Activated naive CD4-positive, alpha-beta T cell treated with anti-CD3 and anti-CD28 coated beads, Interleukin-2, amount 50 U/mL, for 16 hours (primary cell): ENCODE measurements at places on chromosomes 13 and 19.

DNA sequence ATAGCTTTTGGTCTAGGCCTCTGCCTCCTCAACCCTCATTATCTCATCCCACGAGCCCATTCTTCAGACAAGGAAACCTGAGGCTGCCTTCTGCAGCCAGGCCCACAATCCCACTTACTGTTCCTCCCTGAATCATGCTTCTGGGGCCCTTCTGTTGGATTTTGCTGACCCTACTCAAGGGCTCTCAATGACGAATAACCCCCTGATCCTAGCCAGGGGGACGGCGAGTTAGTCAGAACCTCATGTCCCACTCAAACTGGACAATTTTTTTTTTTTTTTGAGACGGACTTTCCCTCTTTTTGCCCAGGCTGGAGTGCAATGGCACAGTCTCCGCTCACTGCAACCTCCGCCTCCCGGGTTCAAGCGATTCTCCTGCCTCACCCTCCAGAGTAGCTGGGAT, 2.0 kb downstream of the CGB3 start:
- DNase-seq = no peak

- no peak for DNase-seq
These were observed 73.5 kb upstream of the PCDH17 start for GRCh38 chr13:57558051-57558467.

- no peak for DNase-seq
These were observed 20.4 kb downstream of the COG6 start for GRCh38 chr13:39675904-39676303.

DNA sequence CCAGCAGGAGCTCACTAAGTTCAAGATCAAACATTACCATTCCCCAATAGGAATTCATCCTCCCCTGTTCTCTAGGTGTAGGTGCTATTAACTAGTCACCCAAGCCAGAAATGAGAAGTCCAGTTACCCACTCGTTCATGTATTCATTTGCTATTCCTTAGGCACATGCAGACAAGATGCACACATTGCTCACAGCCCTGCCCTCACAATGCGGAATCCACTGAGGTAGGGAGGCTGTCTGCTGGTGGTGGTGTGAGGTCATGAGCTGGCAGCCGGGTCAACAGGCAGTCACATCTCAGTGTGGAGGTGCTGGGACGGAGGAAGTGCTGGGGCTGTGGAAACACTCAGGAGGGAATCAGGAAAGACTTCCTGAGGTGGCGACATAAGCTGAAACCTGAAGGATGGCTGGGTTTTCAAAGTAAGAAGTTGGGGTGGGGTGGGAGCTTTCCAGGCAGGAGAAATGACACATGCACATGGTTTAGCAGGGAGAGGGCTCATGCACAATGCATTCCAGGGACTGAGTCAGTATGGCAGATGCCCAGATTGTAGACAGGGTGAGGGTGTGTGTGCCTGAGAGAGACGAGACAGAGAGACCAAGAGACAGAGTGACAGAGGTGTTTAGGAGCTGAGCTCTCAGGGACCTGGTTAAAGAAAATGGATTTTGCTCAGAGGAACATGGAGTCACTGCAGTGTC, 117.6 kb downstream of the USP12 start:
- no peak for DNase-seq

DNA sequence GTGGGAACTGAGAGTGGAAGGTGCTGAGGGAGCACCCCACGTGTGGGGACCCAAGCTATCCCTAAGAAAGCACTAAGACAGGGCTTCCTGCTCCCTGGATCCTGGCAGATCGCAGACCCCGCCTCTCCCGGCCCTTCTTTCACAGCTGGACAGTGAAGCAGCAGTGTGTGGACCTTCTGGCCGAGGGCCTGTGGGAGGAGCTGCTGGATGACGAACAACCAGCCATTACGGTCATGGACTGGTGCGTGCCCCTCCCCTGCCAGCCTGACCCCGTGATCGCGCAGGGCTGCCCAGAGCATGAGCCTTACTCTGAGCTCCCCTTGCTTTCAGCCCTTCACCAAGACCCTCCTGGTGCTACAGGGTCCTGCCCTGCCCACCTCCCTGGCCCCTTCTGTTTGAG, 2.3 kb downstream of the NCCRP1 start:
- DNase-seq = no peak

- no peak for DNase-seq
These were observed 65.8 kb upstream of the MED4 start for GRCh38 chr13:48160606-48161278.

DNA sequence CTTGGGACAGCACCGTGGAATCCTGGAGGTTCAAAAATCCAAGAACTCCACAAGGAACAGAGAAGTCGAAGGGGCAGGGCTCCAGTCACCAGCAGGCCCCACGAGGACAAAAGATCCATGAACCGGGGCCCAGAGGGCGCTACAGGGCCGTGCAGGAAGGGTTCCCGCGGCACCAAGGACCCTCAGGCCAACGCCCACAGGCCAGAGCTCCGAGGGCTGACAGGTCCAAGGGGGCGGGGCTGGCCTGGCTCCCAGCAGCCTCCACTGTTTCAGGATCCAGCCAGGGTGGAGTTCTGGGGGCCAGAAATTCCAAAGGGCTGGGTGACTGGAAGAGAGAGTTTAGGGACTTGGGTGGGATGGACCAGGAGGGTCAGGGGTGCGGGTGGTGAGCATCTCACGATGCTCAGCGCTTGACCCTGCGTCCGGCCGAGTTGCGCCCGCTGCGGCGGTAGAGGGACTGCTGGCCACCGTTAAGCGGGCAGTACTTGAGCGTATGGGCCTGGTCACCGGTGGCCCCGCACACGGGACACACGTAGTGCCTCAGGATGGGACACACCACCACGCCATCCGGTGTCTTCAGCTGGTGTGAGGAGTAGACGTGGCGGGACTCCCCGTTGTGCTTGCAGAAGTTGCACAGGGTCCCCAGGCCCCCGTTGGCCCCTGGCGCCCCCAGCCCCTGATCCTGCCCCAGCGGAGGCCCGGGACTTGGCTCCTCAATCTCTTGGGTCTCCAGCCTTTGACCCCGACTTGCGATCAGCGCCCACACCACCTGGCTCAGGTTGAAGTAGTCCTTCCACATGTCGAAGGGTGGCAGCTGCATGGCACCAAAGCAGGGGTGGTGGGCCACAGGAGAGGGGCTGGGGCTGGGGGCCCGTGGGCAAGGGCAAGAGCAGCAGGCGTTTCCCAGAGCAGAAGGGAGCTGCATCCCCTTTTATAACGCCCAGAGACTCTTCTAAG, at the start of gene NANOS2:
TSS of gene NANOS2 (minus strand) at position 905 of the 957 bp plus-strand sequence. CDS start at position 820, 85 bp downstream.
- no peak for DNase-seq

GRCh38 chr13:75180805-75181455, 301.0 kb downstream of the TBC1D4 start:
- DNase-seq = no peak

GRCh38 chr19:2202366-2202765, 33.8 kb downstream of the PLEKHJ1 start:
- DNase-seq = no peak

DNA sequence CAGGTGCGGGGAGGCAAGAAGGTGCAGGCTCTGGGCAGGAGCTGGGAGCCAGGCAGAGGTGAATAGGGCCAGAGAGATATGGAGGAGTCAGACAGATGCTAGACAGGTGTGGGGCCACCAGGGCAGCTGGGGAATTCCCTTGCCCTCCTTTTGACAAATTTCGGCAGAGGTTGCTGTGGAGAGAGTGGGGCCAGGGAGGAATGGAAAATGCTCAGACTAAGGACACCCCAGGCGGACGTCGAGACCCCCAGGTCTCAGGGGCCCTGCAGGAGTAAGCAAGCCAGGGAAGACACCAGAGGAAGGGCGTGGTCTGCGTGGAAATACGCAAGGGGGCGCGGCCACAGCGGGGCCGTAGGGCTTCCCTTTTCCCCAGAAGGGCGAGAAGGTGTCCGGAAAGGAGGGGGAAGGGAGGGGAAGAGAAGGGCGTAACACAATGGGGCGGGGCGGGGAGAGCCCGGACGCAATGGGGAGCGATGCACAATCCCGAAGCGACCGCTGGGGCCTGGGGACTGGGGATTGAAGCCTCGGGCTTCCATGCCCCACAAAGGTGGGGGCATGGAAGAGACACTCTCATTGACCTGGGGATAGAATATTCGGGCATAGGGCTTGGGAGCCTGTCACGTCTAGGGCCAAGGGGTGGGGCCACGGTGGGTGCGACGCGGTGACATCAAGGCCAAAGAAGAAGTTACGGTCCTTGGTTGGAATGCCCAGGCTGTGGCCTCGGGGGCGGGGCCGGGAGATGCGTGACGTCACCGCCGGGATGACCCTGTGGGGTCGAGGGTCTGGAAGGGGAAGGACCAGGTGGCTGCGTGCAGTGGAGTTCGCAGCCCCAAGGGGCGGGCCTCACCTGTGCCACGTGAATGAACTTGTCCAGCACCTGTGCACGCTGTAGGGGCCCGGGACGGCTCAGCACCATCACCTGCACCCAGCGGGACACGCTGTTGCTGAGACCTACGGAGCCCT, 8.2 kb downstream of the RASGRP4 start:
- DNase-seq = peak; percentile 33

GRCh38 chr19:7636691-7637373, at the start of gene STXBP2:
Gene STXBP2, plus strand, starts transcription at chr19:7637110. Its CDS starts 40 bp downstream, at chr19:7637150.
- DNase-seq = peak; percentile 90

DNA sequence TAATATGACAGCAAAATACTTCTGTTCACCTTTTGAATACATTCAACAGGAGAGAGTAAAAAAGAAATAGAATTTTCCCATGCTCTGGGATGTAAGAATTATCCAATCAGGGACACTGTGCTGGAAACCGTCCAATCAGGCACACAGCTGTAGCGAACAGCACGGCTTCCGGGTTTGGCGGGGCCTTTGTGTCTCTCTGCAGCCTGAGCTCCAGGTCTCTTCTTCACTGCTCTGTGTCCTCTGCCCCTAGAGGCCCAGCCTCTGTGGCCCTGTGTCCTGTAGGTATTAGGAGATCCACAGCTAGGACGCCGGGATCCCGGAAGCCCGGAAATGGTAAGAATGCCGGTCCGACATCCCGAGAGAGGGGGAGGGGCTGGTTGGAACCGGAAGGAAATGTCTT, 92.7 kb downstream of the ZNF737 start:
- no peak for DNase-seq

DNA sequence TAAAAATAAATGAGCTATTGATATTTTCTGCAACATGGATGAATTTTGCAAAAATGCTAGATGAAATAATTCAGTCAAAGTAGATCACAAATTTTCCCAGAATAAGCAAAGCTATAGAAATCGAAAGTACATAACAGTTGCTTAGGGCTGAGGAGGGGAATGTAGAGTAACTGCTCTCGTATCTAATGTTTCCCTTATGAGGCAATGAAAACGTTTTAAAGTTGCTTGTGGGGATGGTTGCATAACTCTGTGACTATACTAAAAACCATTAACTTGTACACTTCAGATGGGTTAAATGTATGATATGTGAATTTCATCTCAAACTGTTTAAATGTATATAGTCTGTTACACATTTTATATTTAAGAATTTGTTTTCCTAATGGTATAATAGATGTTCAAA, 231.7 kb downstream of the GGACT start:
- DNase-seq = no peak

DNA sequence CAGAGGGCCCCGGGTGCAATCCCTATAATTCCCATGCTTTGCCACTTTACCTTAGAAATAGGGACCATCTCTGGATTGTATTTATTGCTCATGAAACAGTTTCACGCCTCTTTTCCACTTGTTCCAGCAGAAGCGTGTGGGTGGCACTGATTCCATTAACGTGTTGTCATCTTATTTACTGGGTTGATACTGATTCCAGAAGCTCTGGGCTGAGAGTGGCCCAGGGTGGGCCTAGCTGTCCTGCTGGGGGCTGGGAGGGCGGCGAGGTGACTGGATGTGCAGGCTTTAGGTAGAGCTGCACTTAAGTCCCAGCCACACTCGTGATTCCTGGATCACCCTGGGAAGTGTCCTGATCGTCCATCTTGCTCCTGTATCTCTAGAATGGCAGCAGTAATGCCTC, 155.0 kb downstream of the TEX29 start:
- no peak for DNase-seq

DNA sequence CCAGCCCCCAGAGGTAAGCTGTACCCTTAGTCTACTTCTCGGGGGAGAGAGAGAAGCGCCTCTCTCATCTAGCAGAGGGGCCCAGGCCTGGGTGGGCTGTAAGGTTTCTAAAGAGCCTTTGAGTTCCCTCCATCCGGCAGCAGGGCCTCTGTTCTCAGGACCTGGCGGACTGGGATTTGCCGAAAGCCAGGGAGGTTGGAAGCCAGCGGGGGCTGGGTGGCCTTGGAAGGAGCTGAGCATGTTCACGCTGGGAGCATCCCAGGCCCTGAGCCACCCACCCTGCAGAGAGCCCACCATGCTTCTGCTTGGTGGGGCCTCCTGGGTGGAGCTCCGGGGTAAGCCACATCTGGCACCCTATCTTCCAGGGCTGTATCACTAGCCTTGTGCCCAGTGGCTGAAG, 7.8 kb downstream of the SLC7A10 start:
- DNase-seq = no peak

DNA sequence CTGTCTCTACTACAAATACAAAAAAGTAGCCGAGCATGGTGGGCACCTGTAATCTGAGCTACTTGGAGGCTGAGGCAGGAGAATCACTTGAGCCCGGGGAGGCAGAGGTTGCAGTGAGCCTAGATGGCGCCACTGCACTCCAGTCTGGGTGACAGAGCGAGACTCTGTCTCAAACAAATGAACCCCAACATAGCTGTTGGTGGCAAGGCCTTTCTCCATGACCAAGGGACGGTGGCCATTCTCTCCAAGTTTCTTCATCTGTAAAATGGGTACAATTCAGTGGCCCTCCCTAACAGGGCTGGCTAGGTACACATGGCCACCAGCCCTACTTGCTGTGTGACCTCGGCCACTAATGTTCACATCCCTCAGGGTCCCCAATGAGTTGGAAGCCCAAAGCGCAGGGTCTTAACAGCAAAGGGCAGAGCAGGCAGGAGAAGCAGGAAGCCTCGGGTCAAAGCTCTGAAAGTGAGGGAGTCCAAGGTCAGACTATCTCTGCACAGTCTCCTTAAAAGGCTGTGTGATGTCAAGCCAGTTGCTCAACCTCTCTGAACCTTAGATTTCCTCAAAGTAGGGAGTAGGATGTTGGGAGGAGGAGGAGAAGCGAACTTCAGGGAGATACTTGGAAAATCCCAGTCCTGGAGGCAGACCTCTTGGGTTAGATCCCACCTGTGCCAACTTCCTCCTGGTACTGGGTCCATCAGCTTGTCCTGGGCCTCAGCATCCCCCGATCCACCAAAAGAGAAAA, 2.7 kb downstream of the JUND start:
- DNase-seq = peak; percentile 64

DNA sequence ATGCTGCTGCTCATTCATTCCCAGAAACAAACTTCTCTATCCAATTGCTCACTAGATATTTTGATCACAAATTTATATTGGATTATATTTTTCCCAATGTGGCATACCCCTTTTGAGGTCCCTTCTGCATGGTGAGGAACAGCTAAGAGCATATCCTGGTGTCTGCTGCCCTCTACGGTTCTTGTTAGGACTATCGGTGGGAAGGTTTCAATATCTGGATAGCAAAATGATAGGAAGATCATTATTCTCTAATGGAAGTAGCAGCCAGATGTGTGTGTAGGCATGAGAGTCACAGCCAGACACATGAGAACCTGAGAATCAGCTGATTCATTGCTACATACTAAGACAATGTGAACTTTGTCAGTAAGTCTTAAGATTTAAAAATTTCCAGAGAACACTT, 1422.4 kb upstream of the MIR17HG start:
- DNase-seq = no peak

- DNase-seq = no peak
These were observed 1.6 kb downstream of the NBEA start for GRCh38 chr13:34943436-34944273.

GRCh38 chr13:114081761-114082681, 50.4 kb downstream of the RASA3 start:
- no peak for DNase-seq

- no peak for DNase-seq
These were observed 176.2 kb downstream of the RFC3 start for GRCh38 chr13:33994198-33994597.

- no peak for DNase-seq
These were observed 73.1 kb downstream of the TNFSF13B start for GRCh38 chr13:108342369-108343289.

GRCh38 chr19:53910170-53910518, 1.1 kb downstream of the CACNG7 start:
- no peak for DNase-seq
